MV-4-11 (cell line): ENCODE measurements at places on chromosomes 1 and 21.

DNA sequence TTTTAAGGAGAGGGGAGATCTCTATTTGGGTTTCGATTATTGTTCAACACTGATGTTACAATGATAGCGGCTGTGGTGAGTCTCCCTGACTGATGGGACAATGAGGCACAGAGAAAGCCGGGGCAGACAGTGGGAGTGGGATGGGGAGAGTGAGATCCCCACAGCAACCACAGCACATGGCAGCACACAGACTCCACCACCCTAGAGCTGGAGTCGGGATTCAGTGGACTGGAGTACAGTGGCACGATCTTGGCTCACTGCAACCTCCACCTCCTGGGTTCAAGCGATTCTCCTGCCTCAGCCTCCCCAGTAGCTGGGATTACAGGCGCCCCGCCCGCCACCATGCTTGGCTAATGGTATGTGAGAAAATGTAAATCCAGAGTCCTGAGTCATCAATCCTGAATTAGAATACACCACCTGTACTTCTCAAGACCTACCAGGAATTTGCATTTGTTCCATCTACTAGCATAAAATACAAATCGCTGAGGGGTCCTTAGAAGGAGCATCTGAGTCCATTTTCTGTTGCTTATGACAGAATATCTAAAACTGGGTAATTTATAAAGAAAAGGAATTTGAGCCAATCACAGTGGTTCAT is 125.8 kb downstream of the TOMM20 start:
- no peak for DNase-seq

DNA sequence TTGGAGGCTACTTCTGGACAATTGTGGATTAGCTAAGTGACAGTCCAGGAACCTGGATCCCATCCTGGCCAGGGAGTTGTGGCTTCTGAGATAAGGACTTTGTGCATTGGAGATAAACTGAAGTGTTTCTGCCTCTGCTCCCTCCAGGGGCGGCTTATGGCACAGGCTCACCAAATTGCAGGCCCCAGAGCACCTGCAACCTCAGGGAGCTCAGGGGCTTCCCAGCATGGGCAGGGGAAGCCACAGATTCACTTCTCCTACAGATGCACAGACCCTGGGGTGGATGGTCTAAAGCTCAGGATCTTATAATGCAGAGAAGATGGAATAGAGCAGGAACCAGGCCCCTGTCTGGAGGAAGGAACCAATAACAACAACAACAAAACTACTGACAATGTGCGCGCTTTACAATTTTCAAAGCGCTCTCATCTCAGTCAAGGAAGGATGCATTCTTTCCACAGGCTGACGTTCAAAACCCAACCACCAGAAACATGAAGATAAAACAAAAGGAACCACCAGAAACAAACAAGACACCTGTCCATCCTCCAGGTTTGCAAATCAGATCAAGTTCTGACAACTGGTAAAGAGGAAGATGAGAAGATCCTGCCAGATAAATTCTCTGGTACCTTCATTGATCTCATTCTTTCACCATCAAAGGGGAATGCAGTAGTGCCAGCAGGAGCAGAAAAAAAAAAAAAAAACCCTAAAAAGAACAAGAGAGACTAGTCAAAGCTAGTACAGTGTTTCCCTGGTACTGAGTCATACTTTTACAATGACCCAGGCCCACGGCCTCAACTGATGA is 121.0 kb upstream of the IRF2BP2 start:
- no peak for DNase-seq

DNA sequence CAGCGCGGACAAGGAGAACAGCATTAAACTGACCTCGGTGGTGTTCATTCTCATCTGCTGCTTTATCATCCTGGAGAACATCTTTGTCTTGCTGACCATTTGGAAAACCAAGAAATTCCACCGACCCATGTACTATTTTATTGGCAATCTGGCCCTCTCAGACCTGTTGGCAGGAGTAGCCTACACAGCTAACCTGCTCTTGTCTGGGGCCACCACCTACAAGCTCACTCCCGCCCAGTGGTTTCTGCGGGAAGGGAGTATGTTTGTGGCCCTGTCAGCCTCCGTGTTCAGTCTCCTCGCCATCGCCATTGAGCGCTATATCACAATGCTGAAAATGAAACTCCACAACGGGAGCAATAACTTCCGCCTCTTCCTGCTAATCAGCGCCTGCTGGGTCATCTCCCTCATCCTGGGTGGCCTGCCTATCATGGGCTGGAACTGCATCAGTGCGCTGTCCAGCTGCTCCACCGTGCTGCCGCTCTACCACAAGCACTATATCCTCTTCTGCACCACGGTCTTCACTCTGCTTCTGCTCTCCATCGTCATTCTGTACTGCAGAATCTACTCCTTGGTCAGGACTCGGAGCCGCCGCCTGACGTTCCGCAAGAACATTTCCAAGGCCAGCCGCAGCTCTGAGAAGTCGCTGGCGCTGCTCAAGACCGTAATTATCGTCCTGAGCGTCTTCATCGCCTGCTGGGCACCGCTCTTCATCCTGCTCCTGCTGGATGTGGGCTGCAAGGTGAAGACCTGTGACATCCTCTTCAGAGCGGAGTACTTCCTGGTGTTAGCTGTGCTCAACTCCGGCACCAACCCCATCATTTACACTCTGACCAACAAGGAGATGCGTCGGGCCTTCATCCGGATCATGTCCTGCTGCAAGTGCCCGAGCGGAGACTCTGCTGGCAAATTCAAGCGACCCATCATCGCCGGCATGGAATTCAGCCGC is 2.5 kb downstream of the S1PR1 start:
- no peak for DNase-seq

DNA sequence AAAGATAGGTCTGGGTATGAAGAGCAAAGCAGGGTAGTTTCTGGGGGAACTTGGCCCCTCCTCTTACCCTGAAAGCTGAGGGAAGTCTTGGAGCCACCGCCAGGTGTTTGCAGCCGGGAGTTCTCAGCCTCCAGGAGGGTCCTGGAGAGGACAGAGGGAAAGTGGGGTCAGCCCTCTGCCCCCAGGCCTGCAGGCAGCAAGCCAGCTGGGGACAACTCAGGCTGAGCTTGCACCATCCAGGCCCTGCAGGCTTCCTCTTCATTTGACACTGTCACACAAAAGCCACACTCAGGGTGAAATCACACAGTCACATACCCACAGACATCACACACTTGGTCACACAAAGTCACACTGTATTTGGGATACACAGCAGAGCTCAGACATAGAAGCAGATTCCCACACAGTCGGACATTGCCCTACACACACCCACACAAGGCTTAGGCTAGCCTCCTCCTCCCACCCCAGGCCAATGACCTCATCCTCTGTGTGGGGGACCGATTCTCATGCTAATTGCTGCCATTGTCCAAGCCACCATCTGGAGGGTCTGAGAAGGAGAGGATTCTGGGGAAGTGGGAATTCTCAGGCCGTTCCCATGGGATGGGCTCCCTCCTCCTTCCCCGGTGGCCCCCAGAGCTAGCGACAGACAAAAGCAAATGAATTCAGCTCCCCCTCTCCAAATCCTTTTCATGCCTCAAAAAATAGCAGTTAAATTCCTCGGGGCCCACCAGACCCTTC is 3.7 kb downstream of the NES start:
- DNase-seq = peak; percentile 9

DNA sequence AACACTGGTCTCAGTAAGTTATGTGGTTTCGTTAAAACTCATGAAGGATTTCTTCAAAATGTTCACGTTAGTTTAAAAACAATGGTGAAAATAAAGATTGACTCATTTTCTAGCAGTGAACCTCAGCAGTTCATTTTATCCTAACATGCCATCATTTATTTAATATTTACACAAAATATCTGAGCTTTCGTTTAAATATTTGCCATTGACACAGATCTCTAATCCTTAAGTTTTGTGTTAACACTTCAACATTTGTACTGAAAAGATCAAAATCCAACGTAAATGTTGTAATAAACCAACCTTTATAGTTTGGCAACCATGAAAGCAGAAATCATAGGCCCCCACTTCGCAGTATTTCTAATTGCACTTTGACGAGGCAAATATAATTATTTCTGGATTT is 1129.5 kb downstream of the PLA2G4A start:
- DNase-seq = no peak

DNA sequence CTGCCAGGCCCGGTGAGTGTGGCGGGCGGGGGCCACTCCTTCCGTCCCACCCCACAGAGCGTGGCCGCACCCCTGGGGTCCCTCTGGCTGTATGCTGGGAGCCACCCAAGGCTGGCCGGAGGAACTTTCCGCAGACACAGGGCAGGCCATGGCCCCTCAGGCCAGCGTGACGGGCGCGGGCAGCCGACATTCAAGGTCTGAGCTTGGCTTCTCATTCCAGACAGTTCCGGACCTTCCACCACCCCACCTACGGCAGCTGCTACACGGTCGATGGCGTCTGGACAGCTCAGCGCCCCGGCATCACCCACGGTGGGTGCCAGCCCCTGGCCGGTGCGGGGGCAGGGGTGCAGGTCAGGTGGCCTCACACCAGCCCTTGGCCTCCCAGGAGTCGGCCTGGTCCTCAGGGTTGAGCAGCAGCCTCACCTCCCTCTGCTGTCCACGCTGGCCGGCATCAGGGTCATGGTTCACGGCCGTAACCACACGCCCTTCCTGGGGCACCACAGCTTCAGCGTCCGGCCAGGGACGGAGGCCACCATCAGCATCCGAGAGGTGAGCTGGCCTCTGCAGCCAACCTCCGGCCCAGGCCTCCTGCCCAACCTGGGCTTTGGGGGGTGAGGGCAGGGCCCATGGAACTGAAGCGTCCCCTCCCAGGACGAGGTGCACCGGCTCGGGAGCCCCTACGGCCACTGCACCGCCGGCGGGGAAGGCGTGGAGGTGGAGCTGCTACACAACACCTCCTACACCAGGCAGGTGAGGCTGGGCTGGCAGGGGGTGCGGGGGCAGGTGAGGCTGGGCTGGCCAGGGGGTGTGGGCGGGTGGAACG is 7.3 kb downstream of the SCNN1D start:
- no peak for DNase-seq

DNA sequence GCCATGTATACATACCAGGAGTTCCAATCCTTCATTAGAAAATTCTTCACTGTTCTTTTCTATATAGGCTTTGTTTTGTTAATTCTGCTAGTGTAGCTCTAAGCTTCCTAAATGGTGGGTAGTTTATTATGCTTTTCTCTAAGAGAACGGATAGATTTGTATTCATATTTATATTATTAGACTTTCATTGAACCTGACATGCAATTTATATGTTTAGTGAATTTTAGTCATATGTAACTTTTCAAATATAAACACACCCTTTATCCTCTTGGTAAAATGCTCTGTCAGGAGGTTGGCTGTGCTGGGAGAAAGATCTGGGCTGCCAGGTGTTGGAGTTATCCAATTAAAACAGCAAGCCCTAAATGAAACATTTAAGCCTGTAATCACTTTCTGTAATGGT is 369.7 kb upstream of the RGS18 start:
- DNase-seq = no peak

DNA sequence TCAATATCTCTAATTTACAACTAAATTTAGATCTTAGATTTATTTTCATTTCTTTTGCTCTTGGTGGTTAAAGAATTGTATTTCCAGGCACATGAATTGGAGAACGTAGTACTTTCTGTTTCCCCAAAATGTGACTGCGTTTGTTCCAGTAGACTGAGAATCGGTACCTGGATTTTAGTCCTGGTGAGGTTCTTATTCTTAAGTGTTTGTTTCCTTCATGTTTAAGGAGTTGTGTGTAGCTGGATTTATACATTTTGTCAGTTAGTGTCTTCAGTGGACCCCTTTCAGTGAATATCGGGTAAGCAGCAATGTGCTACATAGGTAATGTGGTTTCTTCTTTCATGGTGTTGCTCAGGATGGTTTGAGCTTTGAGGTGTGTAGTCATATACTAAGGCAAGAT is 6.8 kb downstream of the MIER1 start:
- DNase-seq = no peak

DNA sequence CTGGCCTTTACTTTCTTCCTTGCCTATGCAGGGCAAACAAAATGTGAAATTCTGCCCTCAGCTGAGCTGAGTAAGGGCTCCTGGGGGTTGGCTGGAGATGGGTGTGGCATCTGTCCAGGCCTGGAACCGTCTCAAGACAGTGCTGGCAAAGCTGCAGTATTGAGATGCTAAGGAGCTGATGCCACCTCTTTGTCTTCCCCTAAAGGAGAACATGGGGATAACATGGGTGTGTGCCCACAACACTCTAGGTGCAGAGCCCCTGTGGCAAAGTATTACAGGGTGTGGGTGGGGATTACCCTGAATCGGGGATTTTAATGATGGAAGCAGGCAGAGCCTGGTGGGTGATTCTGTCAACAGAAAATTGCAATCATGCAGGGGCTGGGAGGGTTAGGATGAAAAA is 2.5 kb upstream of the ST3GAL3 start:
- DNase-seq = no peak

DNA sequence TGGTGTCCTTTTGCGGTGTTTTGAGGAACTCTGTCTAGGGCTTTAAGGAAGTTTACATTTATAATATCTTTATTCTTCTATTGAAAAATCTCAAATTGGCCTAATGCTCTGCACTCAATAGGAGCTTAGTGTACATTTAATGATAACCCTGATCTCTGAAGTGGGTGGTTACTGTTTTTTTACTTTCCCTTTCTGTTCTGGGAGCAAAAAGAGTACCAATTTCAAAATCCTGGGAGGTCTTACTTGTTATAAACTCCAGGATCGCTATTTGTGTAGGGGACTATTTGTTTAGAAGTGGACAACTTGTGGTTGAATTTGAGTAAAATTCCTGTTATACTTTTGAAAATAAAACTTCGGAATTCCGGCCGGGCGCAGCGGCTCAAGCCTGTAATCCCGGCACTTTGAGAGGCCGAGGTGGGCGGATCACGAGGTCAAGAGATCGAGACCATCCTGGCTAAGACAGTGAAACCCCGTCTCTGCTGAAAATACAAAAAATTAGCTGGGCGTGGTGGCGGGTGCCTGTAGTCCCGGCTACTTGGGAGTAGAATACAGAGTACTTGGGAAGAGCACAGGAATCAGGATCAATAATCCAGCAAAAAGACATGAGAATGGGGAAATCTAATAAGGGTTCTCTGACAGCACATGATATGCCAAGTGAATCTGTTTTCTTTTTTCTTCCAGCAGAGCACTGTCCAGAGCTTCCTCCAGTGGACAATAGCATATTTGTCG is 1.1 kb downstream of the C4BPB start:
- DNase-seq = no peak

DNA sequence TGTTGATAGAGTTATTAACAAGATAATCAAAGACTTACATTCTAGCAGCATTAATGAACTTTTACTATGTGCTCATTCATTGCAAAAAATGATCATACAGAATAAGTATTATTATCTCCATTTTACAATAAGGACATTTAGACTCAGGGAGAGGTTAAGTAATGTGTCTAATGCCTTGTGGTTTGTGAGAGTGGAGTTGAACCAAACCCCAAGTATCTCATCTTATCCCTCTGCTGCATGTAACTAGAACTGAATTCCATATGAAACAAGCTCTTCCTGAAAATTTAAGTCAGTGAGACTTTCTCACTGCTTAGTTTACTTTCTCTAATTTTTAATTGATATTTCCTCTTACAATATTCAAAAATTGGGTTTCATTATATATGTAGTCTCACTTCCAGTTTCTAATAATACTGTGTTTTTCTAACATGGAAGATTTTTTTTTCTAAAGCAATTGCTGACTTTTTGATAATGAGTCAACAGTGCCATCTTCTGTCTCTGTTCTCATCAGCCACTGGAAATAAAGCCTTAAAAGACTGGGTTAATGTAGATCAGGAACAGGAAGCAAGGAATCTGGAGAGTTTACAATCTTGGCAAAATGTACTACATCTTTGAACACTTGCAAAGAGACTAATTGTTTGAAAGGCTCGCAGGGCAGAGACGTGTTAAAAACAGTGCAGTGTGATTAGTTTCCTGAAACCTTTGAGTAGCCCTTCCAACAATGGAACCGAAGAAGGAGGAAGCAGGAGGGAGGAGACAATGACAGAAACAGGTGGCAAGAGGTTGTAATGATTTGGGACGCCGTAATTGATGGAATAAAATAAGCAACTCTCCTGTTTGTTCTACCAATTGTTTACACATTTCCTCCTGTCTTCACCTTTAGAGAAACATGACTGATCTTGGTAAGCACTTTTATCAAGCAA is 567.6 kb downstream of the MRPL39 start:
- DNase-seq = peak; percentile 91
